Epithelial cell of prostate (primary cell): ENCODE measurements at places on chromosomes 1 and 21.

DNA sequence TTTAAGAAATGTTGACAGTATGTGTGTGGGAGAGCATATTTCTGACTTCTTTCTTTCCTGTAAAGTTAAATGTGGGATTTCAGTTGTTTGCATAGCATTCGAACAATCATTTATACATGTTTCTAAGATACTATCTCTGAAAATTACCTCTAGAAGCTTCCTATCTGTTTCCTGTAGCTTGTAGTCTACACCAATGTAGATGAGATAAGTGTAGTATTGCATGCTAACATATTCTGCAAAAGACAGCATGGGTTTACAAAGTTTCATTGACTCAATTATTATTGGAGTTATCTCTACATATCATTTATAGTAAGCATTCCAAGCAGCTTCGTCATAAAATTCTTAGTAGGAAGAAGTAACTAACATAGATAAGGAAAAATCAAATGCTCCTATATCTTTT lies 98.9 kb upstream of the DPYD start:
- DNase-seq = no peak

DNA sequence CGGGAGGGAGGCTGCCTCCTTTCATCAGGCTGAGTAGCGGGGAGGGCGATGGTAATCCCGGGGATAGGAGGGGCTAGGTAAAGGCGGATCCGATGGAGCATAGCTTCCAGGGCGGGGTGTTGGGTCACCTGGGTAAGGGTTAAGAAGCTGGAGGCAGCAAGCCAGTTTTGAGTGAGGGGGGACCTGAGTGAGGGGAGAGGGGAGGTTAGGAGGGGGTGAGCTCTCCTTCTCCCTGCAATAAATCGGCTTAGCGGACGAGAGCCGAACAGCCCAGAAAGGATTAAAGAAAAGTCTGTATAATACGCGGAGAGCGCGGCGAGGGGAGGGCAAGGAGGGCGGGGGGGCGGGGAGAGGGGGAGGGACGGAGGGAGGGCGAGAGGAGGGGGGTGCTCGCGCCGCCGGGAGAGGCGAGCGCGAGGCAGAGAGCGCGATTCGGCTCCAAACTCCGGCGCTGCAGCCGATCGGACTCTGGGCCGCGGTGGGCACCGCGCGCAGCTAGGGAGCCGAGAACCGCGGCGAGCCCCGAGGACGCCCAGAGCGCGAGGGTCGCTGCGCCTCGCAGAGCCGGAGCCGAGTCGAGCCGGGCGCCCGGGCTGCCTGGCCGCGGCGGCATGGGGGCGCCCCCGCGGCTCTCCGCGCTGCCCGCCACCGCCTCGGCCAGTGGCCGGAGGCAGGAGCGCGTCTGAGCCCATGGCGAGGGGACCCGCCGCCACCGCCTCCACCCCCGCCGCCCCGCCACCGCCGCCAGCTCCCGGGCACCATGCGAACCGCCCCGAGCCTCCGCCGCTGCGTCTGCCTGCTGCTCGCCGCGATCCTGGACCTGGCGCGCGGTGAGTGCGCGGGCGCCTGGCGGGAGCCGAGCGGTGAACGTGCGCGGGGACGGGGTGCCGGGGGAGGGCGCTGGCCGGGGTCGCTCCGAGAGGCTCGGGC lies at the start of gene IGSF21:
IGSF21 (plus strand) TSS at position 430 of the 930 bp plus-strand sequence; CDS start at position 761, 331 bp downstream.
- no peak for DNase-seq

GRCh38 chr1:27007909-27008582 lies 4.6 kb downstream of the TENT5B start:
- no peak for DNase-seq

GRCh38 chr1:204758601-204759000 lies 73.1 kb upstream of the LRRN2 start:
- DNase-seq = no peak

DNA sequence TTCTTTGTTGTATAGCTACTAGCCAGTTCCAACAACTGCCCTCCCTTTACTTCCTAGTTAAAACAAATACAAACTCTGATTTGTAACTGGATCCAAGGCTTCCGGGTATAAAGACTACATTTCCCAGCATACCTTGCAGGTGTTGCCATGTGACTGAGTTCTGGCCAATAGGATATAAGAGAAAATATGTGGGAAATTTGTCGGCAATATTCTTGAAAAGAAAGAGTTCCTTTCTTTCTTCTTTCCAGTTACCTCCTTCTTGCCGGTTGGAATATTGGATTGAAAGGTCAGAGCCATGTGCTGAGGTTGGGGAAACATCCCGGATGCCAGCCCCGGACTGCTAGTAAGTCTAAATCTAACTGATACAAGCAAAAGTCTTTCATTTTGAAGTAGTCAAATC lies 23.0 kb upstream of the ZBTB40 start:
- DNase-seq = no peak

- DNase-seq = peak; percentile 65
Measured at GRCh38 chr1:70043804-70044203, 161.6 kb downstream of the LRRC40 start.

DNA sequence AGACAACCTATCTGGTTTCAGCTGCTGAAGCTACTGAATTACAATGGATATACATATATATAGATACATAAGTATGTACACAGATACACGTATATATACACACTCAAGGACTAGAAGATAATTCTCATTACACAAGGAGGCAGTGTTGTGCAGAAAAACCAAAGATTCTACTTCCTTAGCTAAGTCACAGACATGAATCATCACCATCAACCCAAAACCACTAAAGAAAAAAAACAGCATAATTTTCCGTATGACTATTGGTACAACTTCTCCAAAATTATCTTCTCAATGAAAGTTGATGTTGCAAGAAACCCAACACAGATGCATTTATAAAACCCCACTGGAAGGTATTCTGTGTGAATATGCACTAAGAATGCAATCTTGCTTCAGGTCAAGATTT lies 36.8 kb upstream of the RPF1 start:
- DNase-seq = peak; percentile 62

- DNase-seq = no peak
Measured at GRCh38 chr21:45080639-45081414, 6.4 kb downstream of the ADARB1 start.

DNA sequence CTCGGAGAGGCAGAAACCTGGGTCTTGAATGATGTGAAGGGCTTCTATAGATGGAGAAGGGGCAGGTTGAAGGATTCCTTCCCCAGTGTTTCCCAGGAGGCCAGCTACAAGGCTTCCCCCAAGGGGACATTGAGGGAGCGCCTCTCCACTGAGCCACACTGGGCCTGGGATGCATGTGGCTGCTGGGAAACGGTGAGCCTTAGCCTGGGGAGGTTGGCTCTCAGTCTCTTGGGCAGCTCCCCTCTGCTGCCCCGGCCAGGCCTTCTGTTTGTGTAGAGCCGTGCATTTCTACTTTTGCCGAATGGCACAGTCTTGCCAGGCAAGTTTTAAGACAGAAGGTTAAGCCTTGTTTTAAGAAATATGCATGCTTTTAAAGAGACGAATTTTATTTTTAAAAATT lies 254.4 kb upstream of the POU3F1 start:
- no peak for DNase-seq

DNA sequence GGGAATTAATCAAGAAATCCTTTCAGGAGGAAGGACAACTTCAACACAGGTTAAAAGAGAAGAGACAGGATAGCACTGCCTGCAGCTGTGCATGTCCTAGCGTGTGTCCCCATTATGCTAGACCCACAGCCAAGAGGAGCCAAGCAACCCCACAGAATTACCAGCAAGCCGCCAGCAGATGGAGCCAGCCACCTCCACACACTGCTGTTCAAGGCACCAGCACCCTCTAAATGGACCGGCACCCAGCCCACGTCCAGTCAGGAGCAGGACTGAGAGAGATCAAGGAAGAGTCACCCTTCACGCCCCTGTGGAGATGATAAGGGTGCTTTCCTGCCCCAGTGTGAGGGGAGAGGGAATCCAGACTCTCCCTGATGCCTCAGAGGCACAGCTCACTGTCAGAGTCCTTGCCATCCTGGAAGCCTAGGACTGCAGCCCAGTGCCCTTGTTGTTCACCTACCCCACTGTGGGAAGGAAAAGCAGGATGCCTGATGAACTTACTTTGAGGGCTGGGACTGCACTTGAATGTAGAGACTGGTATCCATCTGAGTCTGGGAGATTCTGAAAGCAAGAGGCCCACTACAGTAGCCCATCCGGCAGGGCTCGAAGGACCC lies 37.1 kb upstream of the CTTNBP2NL start:
- no peak for DNase-seq

GRCh38 chr1:219629296-219629880 lies 16.5 kb upstream of the ZC3H11B start:
- no peak for DNase-seq

DNA sequence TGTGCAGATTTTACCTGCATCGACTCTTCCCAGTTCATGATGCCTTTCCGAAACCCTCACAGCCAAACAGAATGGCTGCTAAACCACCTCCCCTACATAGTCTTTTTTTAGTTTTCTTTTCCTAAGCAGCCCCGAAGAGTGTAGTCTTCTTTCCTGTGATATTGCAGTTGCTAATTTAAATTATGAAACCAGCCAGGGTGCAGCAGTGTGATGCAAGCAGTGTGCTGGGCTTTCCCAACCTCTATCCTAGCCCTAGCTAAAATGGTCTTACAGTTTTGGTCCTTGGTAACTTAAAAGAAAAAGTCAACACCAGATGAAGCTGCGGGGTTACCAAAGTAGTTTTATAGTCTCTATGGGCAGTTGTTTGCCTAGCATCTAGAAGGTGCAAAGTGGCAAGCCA lies 82.0 kb upstream of the GCLM start:
- no peak for DNase-seq

DNA sequence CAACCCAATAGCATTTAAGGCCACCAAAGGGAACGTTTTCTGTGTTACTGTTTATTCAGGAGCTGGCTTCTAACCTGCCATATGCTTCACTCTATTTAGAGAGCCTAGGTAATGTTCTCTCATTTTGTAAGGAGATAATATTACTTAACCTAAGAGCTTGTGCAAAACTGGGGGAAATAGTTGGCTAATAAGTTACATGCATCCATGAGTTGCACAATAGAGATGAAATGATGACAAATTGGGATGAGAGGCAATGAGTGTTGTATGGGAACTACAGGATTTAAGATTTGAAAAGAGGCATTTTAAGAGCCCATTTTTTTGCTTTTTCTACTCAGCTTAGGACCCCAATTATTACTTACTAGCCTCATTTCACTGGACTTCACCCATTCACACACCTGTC lies 151.0 kb downstream of the ST6GALNAC3 start:
- no peak for DNase-seq

DNA sequence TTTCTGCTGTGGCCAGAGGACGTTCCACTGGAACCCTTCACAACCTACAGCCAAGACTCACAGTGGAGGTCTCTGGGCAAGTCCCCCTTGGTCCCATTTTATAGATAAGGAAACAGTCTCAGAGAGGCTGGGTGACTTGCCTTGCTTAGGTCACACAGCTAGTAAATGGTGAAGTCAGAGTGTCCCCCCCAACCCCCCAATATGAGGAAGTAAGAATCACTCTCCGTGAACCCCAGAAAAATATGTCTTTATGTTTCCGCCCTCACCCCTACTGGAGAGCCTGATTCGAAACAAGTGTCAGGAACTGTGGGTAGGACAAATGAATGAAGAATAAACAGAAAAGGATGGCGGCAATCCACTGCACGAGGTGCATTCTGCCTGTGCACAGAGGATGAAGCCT lies 56.7 kb downstream of the H3-3A start:
- no peak for DNase-seq

GRCh38 chr1:43912607-43913006 lies 21.0 kb upstream of the ARTN start:
- no peak for DNase-seq

- no peak for DNase-seq
Measured at GRCh38 chr1:1777950-1778662, at the start of gene NADK. Gene NADK (minus strand): TSS chr1:1778470. CDS start chr1:1765406, 13,064 bp downstream.

DNA sequence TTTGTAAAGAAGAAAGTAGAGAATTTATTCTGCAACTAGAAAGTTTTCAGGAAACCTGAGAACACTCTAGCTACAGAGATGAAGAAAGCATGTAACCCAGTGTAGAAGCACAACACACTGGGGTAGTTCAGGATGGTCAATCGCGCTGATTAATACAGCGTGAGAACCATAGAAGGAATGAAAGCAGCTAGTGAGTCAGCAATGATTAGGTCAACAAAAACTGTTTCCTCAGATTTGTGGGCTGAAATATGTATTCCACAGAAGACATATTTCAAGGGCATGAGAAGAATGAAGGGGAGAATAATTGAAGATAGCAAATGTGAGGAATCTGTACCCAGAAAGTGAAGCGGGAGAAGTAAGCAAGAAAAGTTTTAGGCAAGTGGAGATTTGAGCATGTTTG lies 97.8 kb upstream of the ADGRL2 start:
- peak; percentile 83 for DNase-seq

DNA sequence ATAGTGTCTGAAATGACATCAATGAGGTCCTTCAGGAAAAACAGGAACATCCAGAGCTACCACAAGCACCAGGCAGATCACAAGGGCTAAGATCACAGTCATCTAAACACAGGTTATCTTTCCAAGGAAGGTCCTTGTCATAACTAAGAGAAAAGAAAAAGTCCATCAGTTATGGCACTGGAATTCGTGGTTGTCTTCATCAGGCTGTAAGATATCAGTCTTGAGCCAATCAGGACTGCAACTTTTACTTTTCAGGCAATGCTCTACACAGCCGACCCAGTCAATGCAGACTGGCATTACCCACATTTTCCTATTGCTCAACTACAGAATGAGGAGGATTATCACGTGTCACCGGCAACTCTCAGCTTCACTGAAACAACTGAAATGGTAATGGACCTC lies 26.4 kb downstream of the SORT1 start:
- DNase-seq = no peak

DNA sequence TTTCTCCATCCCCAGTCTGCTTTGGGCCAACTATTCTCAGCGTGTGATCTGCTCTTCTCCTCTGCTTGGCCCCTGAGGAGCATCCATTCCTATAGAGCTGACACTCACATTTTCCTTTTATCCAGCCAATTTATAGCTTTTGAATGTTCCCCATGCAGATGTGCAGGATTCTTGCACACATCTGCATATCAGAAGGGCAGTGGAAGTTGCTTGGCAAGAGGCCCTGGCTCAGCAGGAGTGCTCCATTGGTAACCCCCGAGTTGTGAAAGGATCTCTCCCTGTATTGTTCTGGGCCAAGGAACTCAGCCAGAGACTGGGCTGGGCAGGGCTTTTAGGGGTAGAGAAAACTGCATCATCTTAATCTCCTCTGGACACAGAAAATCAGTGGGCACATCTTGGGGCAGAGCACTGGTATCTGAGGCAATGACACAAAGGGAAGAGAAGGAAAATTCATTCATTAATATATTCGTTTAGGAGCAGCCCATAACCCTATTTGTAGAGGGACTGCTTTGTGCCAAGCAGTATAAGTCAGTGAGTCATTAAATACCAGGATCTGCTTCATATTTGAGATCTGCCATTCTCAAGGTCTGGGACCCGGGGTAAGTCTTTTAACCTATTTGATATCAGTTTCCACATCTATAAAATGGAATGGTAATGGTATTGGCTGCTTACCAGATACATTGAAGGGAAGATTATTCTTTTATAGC lies 31.0 kb upstream of the BEND5 start:
- DNase-seq = no peak

- no peak for DNase-seq
Measured at GRCh38 chr1:242454262-242455051, 70.0 kb downstream of the PLD5 start.
